ENCODE measurements at places on chromosomes 4 and X.

- ATAC-seq: no peak
Measured at GRCh38 chr4:147596981-147597380, 20.2 kb upstream of the TMEM184C start.

DNA sequence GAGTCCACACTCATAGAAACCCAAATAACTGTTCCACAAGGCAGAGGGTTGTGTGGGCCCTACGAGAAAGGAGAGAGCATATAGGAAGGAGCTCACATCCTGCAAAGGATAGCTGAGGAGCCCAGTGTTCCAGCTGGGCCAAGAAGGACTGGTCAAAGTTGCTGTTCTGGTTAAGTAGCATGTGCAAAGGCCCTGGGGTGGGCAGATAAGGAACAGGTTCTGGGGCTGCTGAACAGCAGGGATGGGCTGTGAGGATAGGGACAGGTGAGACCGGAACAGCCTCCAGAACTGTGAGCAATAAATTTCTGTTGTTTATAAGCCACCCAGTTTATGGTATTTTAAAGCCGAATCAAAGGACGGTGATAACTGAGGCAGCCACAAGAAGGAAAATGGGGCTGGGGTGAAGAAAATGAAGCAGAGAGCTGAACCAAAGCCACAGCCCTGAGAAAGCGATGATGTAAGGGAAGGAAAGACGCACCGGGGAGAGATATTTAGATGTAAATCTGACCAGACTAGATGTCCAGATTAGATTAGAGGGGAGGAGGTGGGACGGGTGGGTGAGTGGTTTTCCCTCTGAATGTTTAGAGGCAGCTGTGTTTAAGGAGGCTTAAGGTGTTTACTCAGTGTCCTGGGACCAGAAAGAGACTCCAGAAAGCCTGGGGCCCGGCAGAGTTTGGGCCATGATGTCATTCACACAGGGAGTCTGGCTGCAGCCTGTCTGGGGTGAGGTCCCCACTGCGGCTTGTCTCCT lies 180.8 kb upstream of the BCOR start:
- ATAC-seq: no peak

- ATAC-seq: no peak
Measured at GRCh38 chrX:72021975-72022374, 109.7 kb downstream of the RTL5 start.

GRCh38 chr4:55248756-55249155 lies 97.3 kb upstream of the SRD5A3 start:
- no peak for ATAC-seq

- ATAC-seq: no peak
Measured at GRCh38 chr4:56409511-56410090, 22.3 kb upstream of the AASDH start.

DNA sequence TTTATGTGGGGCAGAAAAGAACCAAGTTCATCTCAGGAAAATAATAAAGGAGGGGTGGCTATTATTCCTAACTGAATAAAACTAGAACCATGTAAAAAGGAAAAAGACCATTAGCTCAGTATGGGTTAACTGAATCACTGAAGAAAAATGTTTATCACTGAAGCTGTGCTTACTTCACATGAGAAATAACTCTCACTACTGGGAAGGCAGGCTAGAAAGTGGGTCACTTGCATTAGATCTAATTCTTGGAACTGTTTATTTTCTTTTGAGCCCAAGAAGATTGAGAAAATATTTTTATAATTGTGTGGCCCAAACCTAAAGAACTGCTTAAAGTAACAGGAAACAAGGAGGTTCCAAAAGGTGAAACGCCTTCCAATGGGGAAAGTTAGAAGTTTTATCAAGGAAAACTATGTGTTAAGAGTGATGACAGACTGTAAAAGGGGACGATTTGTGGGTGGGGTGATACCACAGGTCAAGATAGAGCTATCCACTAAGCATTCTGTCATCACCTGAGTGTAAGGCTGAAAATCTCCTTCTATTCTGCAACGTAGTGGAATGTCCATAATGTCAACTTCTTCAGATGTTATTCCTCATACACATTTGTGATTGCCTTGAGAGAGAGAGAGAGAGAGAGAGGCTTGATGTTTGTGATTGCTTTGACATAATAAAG lies 1083.5 kb downstream of the PCDH7 start:
- ATAC-seq: no peak

DNA sequence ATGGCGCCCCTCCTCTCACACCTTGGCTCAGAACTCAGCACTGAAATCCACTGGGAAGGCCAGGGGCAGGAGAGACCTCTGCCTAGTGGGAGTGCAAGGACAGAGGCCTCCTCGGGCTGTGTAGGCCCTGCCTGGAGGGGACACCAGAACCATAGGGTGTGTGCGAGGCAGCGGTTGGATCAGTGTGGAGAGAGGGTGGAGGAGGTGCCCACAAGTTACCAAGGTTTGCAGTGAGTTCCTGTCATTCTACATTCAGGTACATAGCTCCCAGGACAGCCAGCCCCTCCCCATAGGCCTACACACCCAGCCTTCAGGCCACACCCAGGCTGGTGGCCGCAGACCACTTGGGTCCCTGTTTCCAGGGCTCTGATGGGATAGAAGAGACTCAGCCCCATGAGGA lies 19.2 kb upstream of the SPON2 start:
- ATAC-seq: no peak

DNA sequence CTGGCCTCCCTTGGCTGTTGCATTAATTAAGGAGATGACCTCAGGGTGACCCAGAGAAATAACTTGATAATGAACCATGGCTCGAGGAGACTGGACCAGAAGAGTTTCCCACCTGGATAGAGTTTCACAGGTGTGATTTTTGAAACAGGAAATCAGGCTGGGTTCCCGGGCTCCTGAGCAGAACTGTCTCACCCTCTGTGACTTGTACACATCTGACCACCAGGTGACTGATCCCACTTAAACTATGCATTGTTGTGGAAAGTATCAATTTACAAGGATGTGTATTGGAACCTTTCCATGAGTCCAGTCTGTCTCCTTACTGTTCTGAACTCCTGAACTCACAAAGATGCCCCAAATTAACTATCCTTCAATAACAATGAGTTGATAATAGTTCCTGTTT lies 220.3 kb downstream of the PTTG2 start:
- no peak for ATAC-seq

DNA sequence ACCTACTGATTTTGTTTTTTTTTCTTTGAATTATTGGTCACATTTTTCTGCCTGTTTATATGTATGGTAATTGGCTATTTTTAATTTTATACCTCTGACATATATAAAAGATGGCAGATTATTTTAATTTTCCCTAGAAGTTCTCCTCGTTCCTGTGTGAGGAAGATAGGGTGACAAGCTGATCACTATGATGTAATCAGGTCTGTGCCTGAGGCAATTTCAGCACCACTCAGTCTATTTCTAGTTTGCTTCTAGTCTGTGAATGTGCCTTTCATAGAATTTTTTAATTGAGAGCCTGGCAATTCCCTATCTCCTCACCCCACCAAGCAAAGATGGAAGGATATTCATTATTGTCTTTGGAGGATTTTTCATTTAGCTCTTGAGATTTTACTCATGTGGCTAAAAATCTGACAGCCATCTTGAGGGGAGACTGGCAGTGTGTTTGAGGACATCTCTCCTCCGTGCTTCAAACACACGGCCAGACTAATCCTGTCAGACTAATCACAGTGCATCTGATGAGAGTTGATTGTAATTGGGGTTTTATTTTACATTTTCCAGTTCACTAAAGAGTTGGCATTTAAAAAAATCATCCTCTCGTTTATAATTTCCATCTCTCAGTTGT lies 500.3 kb downstream of the TRIML1 start:
- no peak for ATAC-seq

GRCh38 chr4:7607156-7607910 lies 172.6 kb upstream of the PSAPL1 start:
- ATAC-seq: no peak

Measured in gastroesophageal sphincter (tissue), 4 donors.